ENCODE measurements at places on chromosomes 6 and 20.

DNA sequence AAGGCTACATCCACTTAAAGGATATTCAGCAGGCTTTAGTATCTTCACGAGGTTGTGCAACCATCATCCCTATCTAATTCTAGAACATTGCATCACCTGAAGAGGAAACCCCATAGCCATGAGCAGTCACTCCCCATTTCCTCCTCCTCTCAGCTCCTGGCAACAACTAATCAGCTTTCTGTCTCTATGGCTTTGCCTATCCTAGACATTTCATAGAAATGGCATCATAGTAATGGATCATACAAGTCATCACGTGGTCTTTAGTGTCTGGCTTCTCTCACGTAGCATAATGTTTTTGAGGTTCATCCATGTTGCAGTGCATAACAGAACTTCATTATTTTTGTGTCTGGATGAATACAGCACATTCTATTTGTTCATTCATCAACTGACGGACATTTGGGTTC is 20.5 kb downstream of the SNAI1 start:
- DNase-seq = no peak

- no peak for DNase-seq
Measured at GRCh38 chr6:328924-329323, 36.6 kb downstream of the DUSP22 start.

- no peak for DNase-seq
Measured at GRCh38 chr6:21612067-21612745, 18.7 kb downstream of the SOX4 start.

DNA sequence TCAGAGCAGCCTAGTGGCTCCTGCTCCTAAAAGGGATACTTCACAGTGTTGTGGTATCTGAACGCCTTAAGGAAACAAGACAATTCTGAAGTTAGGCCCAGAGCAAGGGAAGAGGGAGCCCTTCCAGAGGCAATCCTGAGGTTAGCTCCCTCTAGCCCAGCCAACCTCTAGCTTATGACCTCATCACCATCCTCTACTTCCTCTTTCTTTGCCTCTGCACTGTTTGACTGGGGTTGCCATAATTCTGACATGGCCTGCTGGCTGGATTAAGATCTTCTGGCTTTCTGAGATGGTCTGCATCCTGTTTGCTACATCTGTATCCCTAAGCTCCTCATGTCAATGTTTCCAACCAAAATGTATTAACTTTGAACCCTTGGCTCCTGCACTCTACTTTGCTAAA is 23.3 kb upstream of the BMP2 start:
- DNase-seq = no peak

DNA sequence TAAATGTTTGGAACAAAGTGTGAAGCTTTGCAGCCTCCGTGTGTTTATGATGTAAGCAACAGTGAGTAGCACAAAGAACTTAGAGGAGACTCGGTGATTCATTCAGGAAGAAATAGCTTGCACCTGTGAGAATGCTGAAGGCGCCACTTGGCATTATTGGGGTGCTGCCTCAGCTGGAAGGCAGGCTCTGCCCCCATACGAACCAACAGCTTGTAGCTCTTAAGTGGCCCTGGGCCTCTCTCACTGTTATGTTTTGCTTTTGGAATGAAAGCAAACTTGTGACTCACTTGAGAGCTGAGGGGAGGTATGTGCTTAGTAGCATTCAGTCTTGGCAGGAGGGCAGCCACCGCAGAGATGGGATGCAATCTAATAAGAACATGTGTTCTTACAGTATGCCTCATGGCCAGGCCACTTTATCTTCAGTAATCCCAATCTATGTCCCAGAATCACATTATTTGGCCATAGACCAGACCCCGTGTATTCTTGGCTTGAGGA is 310.7 kb downstream of the EYA4 start:
- DNase-seq = no peak
